ENCODE measurements at places on chromosomes 1 and 21.
A peak's percentile ranks its signal among the peaks of the same experiment; 100 is the strongest.

- no peak for DNase-seq
These were observed 51.7 kb downstream of the SIK1 start for GRCh38 chr21:43375006-43375836.

DNA sequence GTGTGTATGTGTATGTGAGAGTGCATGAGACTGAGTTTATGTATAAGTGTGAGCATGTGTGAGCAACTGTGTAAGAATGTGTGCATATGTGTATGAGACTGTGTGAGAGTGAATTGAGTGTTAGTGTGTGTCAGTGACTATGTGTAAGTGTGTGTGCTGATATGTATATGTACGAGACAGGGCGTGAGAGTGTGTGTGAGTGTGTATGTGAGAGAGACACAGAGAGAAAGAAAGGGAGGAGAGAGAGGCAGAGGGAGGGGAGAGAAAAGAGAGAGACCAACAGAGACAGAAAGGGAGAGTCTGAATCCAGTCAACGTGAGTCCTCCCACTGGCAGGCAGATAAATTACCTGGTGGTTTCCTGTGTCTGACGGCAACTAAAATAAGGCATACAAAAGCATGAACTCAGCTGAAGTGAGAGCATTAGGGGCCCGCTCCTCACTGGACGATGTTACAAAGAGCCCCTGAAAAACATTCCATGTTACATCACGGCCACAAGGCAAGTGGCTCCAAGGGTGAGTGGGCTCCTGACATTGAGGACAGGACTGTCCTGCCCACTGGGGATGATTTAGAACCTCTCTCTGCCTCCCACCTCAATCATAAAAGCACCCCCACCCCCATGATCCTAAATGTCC, 66.6 kb upstream of the TIAM1 start:
- no peak for DNase-seq

DNA sequence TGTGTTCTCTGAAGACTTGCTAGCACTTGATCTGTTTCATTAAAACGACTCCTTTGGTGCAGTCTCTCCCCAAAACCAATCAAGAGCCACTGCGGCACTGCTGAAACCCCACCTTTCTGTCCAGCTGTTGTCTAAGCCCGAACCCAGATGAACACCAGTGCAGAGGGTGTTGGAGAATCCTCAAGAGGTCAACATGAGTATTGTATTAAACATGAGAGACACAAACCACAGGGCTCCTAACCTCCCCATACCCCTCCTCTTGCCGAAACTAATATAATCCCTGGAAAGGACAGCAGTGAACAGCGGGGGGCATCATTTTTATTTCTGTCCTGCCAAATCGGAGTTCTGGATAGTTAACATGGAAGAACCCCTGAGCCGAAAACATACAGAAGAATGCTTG, 333.9 kb downstream of the CAMTA1 start:
- DNase-seq, result no peak

GRCh38 chr1:92960395-92961130, 699 bp downstream of the DIPK1A start:
- DNase-seq, result peak; percentile 89

DNA sequence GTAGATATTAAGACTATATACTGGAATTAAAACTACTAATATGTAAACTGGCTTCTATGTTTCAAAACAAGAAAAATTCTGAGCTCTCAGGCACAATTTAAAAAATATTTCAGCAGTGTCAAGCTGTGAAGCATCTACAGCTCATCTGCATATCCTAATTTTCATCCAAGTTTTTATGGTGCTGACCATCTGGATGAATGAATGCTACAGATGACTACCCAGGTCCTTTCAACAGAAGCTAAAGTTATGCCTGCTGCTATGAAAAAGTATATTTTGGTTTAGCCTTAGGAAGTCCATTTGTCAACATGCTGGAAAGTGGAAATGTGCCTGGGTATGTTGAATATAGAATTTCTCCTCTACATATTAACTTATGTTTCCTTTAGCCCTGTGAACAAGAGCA, 206.9 kb downstream of the NEGR1 start:
- no peak for DNase-seq

DNA sequence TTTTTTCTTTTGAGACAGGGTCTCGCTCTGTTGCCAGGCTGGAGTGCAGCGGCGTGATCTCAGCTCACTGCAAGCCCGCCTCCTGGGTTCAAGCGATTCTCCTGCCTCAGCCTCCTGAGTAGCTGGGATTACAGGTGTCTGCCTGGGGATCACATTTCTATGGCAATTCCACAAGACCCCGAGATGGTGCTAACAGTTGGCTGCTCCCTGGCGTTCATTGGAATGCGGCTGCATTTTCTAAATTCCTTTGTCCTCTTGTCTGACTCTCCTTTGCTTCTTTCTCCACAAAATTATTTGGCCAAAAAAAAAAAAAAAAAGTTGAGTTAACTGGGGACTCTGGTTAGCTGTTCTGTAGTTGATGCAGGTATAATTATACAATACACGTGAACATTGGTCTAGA, 176.4 kb downstream of the ETS2 start:
- peak; percentile 42 for DNase-seq

- no peak for DNase-seq
These were observed 317.6 kb downstream of the BACH1 start for GRCh38 chr21:29616209-29616751.

DNA sequence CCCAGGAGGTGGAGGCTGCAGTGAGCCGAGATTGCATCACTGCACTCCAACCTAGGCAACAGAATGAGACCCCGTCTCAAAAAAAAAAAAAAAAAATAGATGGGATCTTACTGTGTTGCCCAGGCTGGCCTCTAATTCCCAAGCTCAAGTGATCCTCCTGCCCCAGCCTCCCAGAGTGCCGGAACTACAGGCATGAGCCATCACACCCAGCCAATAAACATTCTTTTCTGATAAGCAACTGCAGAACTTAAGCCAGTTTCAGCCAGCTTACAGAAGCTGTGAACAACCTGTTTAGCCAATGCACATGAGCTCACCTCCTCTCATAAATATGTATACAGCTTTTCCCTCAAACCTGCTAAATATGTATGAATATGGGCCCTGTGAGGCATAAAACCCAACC, 3.1 kb upstream of the MIIP start:
- no peak for DNase-seq

DNA sequence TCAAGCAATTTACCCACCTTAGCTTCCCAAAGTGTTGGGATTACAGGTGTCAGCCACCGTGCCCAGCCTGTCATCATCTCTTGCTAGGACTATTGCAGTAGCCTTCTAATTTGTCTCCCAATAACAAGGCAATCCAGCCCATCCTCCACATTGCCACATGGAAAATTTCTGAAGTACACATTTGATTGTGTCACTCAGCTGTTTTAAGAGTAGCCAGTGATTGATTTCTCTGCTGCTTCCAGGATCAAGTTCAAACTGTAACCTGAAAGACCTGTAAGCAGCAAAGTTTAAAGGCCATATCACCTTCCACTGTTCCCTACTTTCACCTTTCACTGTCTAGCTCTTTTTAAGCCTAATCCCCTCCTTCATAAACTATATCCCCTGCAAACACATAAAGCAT, 7.8 kb upstream of the ELK4 start:
- DNase-seq, result no peak

DNA sequence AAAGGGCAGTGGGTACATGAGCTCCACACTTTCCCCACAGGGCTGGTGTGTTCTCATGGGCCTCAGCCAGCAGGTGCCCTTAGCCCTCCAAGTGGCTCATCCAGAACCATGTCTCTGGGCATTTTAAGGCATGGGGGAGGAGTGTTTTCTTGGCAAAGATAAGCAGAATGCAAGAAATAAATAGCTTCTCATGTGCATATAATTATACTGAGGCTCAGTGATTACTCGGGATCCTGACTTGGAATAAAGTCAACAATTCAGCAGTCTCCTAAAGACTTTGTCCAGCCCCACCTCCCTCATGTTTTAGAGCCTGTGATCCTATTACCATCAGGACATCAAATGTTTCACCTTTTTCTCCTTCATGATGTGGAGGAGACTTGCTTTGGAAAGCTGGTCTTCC, 92.7 kb upstream of the COG2 start:
- DNase-seq, result no peak

GRCh38 chr1:230230948-230231773, 164.1 kb downstream of the GALNT2 start:
- no peak for DNase-seq

- DNase-seq, result no peak
These were observed 428.9 kb upstream of the C1orf87 start for GRCh38 chr1:60502506-60502905.

DNA sequence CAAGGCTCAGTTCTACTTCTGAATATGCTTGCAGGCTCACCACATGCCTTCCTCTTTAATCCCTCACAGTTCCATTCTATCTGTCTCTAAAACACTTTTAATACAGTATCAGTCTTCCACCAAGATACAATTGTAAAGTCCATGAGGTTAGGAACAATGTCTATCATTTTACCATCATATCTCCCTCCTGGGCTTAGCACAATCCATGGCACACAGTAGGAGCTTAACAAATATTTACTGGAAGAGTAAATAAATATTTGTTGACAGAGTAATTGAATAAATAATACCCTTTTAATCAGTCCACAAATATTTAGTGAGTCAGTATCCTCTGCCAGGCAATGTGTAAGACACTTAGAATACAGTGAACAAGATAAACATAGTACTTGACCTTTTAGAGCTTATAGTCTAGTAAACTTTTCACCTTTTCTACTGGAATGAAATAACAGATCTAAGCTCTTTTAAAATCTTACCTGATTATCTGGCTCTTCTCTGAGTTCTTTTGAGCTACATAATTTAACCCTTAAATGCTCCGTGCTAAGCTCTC, 12.7 kb upstream of the GADD45A start:
- DNase-seq, result no peak

GRCh38 chr1:2088458-2088857, 38.2 kb downstream of the PRKCZ start:
- peak; percentile 54 for DNase-seq

DNA sequence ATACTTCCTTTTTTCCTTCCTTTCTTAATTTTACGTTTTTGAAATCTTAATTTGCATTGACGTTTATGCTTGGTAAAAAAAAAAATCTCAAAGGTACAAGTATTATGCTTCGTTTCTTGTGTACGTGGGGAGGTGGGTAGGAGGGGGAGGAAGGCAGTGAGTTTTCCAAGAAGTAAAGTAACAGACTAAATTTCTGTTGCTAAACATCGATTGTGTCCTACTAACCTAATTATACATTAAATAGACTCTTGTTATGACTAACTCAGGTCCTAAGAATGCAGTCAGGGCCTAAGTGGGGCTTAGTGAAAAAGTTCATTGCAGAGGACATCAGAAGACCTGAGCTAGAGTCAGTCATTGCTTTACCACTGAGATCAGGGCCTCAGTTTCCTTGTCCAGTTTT, 17.5 kb downstream of the NEK7 start:
- DNase-seq, result no peak

- DNase-seq, result no peak
These were observed 8.7 kb downstream of the CDCA8 start for GRCh38 chr1:37701051-37701450.

DNA sequence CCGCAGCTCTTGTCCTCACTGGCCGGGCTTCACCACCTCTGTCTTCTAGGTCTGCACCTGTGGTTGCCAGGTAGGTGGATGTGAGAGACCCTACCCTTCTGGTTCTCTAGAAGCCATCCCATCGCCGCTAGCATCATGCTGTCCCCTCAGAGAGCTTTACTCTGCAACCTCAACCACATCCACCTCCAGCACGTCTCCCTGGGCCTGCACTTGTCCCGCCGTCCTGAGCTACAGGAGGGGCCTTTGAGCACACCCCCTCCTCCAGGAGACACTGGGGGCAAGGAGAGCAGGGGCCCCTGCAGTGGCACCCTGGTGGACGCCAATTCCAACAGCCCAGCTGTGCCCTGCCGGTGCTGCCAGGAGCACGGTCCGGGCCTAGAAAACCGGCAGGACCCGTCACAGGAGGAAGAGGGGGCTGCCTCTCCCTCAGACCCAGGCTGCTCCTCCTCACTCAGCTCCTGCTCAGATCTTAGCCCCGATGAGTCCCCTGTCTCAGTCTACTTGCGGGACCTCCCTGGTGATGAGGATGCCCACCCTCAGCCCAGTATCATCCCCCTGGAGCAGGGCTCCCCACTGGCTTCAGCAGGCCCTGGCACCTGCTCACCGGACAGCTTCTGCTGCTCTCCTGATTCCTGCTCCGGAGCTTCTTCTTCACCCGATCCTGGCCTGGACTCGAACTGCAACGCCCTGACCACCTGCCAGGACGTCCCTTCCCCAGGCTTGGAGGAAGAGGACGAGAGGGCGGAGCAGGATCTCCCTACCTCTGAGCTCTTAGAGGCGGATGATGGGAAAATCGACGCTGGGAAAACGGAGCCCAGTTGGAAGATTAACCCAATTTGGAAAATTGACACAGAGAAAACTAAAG, 1.2 kb downstream of the RUSC1 start:
- no peak for DNase-seq
